ENCODE measurements at places on chromosomes 12 and 14. TPM values are rescaled to one million over a fixed set of nuclear protein-coding genes. Genes with fewer than 3 reads are reported as not detected.

The PRIMA1 gene
- not detected for total RNA-seq

The RIMBP2 gene
- not detected for total RNA-seq

The INSM2 gene
- total RNA-seq = 0.07 TPM

The OTOGL gene
- 3.1 TPM for total RNA-seq

The HOXC12 gene
- total RNA-seq = 0.33 TPM

The TMEM63C gene
- total RNA-seq = 4.0 TPM

The ALG10B gene
- 9.4 TPM for total RNA-seq

The CAPS2 gene
- total RNA-seq = 8.4 TPM

Data from PC-3 (cell line).